Activated naive CD8-positive, alpha-beta T cell treated with anti-CD3 and anti-CD28 coated beads, Interleukin-2, amount 10 ng/mL, durations not matched to agents 7 days and 5 days (primary cell): ENCODE measurements at places on chromosomes 6 and 20.

DNA sequence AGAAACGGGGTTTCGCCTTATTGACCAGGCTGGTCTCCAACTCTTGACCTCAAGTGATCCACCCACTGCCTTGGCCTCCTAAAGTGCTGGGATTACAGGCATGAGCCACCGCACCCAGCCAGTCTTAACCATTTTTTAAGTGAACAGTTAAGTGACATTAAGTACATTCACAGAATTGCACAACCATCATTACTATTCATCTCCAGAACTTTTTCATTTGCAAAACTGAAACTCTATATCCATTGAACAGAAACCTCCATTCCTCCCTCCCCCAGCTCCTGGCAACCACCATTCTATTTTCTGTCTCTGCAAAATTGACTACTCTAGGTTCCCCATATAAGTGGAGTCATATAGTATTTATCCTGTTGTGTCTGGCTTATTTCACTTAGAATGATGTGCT, 59.7 kb downstream of the PLCB4 start:
- no peaks in the 10 kb centered on the region for H3K4me1 ChIP-seq
- H3K27ac ChIP-seq = no peak overlapping the region
- no peak for DNase-seq
- no peaks in the 10 kb centered on the region for H3K36me3 ChIP-seq
- H3K27me3 ChIP-seq = no peaks in the 10 kb centered on the region

DNA sequence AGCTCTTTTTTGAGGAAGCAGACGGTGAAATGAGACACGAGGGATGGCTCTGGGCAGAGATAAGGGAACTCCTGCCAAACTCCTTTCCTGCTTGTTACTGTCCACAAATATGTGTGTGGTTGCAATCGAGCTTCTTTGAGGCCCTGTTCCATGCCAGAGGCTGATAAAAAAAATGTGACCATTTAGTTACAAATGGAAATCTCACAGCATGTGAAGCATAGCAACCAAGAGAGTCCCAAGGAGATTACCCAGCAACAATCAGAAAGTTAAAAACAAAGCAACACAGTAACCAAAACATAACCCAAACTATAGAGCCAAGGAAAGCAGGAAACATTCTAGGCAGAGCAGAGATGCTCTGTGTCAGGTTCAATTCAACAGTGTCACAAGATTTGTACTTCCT, 35.4 kb upstream of the HMGN3 start:
- no peaks in the 10 kb centered on the region for H3K36me3 ChIP-seq
- peaks cover 18% of the 10 kb centered on the region for H3K27me3 ChIP-seq
- no peak for DNase-seq
- H3K4me3 ChIP-seq = no peak overlapping the region

- peaks cover 36% of the 10 kb centered on the region for H3K4me1 ChIP-seq
- DNase-seq = no peak
- H3K27ac ChIP-seq = peak overlapping the region; percentile 93
- peaks cover 2% of the 10 kb centered on the region for H3K36me3 ChIP-seq
- H3K27me3 ChIP-seq = peaks cover 21% of the 10 kb centered on the region
Observed at GRCh38 chr20:45318948-45319347, 10.8 kb upstream of the MATN4 start.

GRCh38 chr6:31734247-31734820, 2.0 kb downstream of the CLIC1 start:
- no peak for DNase-seq
- H3K36me3 ChIP-seq = peaks cover 42% of the 10 kb centered on the region
- H3K4me3 ChIP-seq = peak overlapping the region; percentile 98

DNA sequence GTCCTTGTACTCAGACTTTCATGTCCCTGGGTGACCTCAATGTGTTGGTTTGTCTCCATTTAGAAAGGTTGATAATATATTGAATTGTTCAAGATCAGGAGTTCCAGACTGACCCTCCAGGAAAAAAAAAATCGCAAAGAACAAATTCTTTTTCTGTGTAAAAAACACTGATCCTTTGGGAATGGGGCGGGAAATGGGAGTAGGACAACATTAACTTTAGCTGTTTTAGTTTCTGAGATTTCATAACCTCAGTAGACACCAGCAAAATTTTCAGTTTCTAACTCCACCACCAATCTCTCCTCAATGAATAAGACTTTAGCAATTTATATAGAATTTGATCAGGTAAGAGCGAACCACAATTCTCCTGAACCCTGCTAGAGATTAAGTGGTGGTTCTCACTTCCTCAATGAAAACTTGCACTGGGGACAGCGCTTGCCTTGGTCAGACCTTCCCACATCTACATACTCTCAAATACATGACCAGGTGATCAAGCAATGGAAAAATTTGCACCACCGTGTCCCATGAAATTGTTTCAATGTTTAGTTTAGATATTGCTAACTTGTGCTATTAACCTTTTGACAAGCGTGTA, 231.2 kb upstream of the PLN start:
- H3K4me3 ChIP-seq = no peak overlapping the region
- H3K36me3 ChIP-seq = no peaks in the 10 kb centered on the region
- no peak overlapping the region for H3K27ac ChIP-seq
- no peak for DNase-seq

DNA sequence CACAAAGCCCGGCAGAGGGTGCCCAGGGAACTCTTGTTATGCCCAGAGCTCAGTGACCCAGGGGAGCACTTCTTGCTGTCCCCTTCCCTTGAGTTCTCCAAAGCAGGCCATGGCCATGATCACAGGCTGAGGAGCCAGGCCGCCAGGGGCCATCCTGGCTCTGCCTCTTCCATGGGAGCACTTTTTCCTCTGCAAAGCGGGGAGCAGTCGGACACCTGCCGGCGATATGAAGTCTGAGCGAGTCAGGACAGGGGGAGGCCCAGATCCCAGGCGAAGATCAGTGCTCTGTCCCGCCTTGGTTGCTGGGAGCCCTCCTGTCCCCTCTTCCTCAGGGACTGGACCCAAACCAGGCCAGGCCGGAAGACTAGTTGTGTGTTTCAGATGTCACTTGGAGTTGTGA, 67.9 kb downstream of the TCP11 start:
- H3K4me3 ChIP-seq = no peak overlapping the region
- H3K27ac ChIP-seq = no peak overlapping the region
- H3K36me3 ChIP-seq = no peaks in the 10 kb centered on the region
- H3K27me3 ChIP-seq = no peaks in the 10 kb centered on the region
- H3K4me1 ChIP-seq = no peaks in the 10 kb centered on the region

DNA sequence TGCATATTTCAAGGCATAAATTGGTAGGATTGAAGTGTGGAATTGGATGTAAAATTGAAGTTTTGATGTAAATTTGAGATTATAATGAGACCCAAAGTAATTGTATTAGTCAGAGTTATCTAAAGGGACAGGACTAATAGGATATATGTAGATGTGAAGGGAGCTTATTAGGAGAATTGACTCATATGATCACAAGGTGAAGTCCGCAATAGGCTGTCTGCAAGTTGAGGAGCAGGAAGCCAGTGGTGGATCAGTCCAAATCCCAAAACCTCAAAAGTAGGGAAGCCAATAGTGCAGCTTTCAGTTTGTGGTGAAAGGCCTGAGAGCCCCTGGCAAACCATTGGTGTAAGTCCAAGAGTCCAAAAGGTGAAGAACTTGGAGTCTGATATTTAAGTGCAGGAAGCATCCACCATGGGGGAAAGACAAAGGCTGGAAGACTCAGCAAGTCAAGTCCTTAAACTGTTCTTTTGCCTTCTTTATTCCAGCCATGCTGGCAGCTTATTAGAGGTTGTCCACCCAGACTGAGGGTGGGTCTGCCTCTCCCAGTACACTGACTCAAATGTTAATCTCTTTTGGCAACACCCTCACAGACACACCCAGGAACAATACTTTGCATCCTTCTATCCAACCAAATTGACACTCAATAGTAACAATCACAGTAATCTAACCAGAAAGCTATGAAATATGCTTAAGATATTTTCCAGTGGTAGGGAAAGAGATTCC, 442.6 kb upstream of the PTCHD4 start:
- no peak overlapping the region for H3K27ac ChIP-seq
- DNase-seq = no peak
- no peak overlapping the region for H3K4me3 ChIP-seq
- no peaks in the 10 kb centered on the region for H3K27me3 ChIP-seq
- H3K36me3 ChIP-seq = no peaks in the 10 kb centered on the region

GRCh38 chr20:1490643-1491195, 501 bp downstream of the SIRPB2 start:
- H3K27me3 ChIP-seq = peaks cover 48% of the 10 kb centered on the region
- DNase-seq = no peak
- no peaks in the 10 kb centered on the region for H3K36me3 ChIP-seq
- H3K27ac ChIP-seq = no peak overlapping the region
- H3K4me1 ChIP-seq = peaks cover 16% of the 10 kb centered on the region

DNA sequence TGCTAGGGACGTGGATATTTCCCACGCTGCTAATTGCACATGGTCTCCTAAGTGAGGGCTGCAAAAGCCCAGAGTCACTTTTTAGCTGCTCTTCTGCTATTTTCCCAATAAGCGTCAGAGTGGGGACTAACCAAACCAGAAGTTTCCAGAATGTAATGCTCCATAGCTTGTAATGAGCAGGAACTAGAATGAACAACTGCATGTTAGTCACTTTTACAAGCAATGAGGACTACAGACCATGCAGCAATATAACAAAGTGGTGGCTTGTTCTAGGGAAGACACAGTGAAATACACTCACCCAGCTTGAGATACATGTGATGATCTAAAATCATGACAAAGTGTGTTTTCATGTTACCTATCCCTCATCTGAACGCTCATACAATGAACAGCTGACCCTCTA, 314.1 kb upstream of the SGK1 start:
- H3K4me1 ChIP-seq = peaks cover 16% of the 10 kb centered on the region
- DNase-seq = no peak
- H3K27me3 ChIP-seq = no peaks in the 10 kb centered on the region
- H3K36me3 ChIP-seq = no peaks in the 10 kb centered on the region
- peak overlapping the region; percentile 15 for H3K4me3 ChIP-seq

DNA sequence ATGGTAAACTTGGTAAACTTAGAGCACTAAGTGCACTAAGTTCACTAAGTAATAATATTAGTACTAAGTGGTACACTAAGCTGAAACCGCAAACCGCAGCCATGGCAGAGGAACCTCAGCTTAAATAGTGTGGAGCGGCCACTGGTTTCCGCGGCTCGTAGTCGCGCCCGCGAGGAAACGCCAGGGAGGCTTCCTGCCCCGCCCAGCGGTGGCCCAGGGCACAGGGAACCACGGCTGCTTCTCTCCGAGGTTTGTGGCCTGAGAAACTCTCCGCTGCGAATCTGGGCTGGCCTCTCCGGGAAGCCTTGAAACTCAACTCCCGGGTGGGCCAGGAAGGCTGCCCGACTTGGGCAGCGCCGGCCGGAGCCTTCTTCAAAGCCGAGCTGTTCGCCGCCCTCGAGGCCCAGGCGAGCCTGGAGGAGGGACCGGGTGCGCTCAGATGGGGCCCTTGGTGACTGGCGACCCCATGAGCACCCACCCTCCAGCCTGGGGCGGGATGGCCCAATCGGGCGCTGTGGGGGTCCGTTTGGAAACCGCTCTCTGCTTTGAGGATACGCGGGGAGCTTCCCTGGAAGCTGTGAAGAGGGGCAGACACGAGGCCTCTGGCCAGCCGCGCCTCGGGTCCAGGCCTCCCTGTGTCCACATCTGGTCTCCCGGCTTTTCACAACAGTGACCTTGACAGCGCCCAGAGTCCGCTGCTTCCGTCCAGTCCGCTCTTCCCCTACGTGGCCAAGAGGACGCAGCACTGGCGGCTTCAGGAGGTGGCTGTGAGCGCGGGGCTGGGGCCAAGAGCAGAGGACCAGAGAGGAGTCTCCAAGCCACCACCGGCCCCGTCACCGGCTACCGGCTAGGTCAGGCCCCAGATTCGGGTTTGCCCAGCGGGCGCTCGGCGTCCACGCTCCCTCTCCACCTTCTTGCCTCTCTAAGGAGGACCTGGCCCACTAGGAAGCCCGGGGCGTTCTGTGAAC, 25.4 kb upstream of the HLA-E start:
- H3K27me3 ChIP-seq = peaks cover 90% of the 10 kb centered on the region
- peaks cover 3% of the 10 kb centered on the region for H3K36me3 ChIP-seq
- peak; percentile 73 for DNase-seq

- peaks cover 4% of the 10 kb centered on the region for H3K36me3 ChIP-seq
- no peak overlapping the region for H3K4me3 ChIP-seq
- no peaks in the 10 kb centered on the region for H3K27me3 ChIP-seq
- no peaks in the 10 kb centered on the region for H3K4me1 ChIP-seq
- H3K27ac ChIP-seq = no peak overlapping the region
- no peak for DNase-seq
Observed at GRCh38 chr6:131015630-131016263, 47.3 kb downstream of the EPB41L2 start.

DNA sequence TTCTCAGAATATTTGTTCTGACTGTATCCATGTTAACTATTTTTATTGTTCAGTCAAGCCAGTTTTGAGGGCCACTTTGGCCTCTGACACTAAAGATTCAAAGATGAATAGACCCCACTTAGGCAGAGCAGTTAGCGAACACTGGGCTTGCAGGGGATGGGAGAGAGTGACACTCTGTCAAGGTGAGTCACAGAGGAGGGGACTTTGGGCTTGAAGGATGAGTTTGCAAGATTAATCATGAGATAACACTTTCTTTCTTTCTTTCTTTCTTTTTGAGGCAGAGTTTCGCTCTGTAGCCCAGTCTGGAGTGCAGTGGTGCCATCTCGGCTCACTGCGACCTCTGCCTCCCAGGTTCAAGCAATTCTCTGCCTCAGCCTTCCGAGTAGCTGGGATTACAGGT, 46.4 kb downstream of the SPATA2 start:
- H3K27me3 ChIP-seq = no peaks in the 10 kb centered on the region
- peaks cover 10% of the 10 kb centered on the region for H3K36me3 ChIP-seq
- DNase-seq = no peak
- no peak overlapping the region for H3K4me3 ChIP-seq
- peak overlapping the region; percentile 13 for H3K27ac ChIP-seq

GRCh38 chr6:138818496-138819194, 22.8 kb downstream of the ECT2L start:
- peaks cover 20% of the 10 kb centered on the region for H3K4me1 ChIP-seq
- H3K4me3 ChIP-seq = peak overlapping the region; percentile 44
- H3K27ac ChIP-seq = peak overlapping the region; percentile 21
- DNase-seq = no peak
- H3K36me3 ChIP-seq = no peaks in the 10 kb centered on the region
- no peaks in the 10 kb centered on the region for H3K27me3 ChIP-seq

DNA sequence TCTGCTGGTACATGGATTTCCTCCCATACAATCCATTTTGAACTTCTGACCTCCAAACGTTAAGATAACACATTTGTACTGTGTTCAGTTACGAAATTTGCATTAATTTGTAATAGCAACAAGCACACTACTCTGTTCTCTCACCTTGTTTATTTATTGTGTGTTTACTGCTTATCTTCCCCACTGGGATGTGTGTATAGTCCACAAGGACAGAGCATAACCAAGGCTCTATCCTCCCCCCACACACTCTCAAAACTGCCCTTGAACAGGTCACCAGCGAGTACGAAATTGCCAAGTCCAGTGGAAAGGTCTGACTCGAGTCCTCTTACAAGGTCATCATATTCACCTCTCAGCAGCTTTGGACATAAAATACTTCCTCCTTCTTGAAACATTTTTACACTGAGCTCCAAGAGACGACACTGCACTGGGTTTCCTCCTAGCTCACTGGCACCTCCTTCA, 18.6 kb downstream of the ADTRP start:
- H3K4me1 ChIP-seq = peaks cover 11% of the 10 kb centered on the region
- no peak for DNase-seq
- peaks cover 2% of the 10 kb centered on the region for H3K36me3 ChIP-seq
